ENCODE measurements at places on chromosomes 16 and 17.
A peak's percentile ranks its signal among the peaks of the same experiment; 100 is the strongest.

DNA sequence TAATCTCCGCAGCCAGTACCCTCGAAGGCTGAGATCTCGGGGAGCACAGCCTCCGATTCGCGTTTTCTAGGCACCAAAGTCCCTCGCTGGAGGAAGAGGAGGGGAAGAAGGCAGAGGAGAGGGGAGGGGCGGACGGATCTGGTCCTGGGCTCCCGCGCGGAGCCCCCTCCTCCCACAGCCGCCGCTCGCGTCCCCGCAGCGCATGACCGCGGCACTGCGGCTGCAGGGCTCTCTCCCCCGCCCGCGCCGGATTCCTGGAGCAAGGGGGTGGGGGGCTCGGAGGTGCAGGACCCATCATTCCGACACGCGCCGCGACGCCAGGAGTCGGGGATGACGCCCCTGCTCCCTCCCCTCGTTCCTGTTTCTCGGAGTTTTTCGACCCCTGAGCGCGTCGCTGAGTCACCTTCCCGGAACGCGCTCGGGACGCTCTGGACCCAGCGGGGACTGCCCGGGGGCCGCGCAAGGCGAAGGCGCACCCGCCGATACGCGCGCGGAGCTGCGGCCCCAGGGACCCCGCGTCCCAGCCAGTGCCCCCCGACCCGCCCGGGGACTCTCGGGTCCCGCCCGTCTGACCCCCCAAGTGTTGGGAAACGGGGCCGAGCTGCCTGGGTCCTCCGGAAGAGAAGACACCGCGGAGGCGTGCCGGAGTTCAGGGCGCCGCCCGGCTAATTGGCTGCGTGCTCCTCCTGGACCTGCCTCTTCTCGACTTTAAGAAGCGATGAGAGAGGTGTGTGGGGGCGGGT is 1.4 kb upstream of the SPHK1 start:
- DNase-seq, result no peak

DNA sequence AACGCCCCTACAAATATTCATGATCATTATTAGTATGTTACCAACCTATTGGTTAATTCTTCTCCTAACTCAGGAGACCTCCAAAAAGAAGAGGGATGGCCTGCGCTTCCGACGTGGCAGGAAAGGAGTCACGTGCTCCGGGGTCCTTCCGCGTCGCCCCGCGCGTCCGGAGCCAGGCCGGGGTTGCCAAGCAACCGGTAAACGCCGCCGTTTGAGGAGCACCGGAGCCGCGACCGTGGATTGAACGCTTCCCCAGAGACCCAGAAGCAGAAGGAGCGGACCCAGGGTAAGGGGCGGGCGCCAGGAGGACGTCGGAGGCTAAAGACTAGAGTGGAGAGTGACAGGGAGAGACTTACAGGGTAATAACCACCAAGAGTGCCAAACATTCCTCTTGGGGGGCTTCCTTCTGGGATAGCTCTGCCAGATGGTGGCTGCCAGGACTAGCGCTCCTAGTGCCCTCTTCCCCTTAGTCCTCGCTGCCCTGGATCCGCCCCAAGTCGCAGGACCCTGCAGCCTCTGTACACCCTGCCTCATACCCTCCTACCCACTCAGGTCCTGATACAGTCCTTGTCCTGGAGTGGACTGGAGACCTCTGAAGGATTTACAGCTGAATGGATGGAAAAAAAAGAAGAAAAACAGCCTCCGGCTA is at the start of gene DNAI2:
Gene DNAI2 (plus strand): TSS at position 175 of the 649 bp plus-strand sequence. CDS start 7,584 bp downstream, outside the sequence.
- DNase-seq, result no peak

DNA sequence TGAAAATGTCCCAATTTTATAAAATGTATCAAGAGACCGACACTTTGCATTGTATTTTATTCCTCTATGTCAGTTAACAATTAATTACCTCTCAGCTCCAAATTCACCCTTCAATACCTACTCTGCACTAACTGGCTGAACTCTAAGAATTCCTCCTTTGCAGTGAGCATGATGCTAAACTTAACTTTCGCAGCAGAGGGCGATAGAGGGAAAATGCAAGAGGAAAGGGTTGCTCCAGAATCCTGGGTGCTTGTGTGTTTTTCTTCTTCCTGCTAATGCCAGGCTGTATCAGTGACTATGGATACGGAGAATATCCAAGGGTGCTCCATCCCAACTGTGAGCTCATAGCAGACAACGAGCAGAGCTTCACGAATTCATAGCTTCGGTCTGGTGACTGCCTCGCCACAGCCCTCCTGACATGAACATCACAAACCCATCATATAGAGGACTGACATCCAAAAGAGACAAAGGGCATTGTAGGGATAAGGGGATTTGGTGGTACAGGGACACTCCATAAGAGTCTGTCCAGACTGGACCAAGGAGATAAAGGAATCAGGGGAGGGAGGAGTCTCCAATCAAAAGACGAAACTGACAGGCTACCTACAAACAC is 172.9 kb downstream of the STX8 start:
- DNase-seq, result peak; percentile 12

- DNase-seq, result no peak
Observed at GRCh38 chr17:66610361-66611133, 224.4 kb upstream of the CACNG5 start.

DNA sequence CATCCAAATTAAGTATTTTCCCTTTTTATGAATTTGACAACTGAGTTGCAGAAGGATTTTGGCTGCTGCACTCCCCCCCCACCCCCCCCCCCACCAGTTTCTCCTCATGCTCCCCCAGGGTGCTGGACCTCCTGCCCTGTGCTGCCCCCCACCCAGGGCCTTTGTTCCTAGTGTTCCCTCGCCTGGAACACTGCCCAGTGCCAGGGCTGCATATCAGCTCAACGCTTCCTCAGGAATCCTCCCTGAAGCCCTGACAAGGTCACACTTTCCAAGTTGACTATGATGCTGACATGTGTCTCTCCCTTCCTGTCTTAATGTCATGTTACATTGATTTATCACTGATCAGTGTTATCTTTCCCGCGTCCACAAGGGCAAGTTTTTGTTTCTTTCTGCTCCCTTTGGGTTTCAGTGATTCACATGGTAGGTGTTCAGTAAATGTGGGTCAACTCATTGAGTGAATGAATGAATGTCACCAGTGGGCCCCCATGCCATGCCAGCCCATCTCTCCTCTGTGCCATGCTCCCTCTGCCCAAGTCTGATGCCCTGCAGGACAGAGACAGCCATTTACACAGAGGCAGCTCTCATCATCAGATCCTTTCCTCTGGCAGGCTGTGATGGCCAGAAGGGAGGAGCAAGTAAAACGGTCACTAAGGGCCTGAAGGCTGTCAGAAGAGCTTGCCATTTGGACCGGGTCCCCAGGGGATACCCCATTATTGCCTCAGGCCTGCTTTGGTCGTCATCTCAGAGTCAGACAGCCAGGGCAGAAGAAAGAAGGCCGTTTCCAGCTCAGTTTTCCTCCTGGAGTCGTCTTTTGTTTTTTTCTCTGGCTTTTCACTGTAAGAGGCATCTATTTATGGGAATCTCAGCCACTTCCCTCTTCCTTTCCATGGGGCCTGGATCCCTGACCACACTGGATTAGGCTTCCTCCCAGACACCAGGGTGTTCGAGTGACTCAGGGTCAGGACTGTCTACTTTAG is 386.2 kb downstream of the SNX29 start:
- no peak for DNase-seq

GRCh38 chr16:31477220-31478216 is 5.4 kb upstream of the SLC5A2 start:
- DNase-seq, result no peak

DNA sequence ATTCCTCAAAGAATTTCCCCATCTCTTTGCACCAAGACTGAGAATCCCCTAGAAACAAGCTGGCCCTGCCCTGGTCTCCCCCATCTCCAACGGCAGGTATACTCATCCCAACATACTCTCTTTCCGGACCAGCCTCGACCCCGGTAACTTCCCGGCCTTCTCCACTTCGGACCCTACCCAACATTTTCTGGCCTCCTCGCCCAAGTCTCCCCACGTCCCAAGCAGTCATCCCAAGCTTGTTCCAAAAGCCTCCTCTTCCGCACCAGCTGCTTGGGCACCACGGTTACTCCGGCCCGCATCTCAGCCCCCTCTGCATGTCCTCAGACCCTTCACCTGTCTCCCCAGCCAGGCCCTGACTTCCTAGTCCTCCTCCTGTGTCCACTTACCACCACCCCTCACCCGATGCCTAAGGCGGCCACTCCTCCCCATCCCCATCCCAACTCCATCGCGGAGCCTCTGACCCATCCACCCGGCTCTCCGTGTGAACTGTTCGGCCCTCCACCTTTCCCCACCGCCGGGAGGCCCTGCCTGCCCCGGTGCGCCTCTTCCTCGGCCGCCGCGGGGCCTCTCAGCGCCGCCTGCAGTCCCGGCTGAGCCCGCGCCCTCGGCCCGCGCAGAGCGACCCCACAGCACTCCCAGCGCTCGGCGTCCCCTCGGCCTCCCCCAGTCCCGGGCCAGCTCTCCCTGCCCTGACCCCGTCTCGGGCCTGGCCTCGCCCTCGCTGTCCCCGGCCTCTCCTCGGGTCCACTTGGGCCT is 994 bp downstream of the PITPNA start:
- DNase-seq, result no peak

GRCh38 chr17:52678211-52678610 is 519.7 kb upstream of the CA10 start:
- DNase-seq, result no peak

DNA sequence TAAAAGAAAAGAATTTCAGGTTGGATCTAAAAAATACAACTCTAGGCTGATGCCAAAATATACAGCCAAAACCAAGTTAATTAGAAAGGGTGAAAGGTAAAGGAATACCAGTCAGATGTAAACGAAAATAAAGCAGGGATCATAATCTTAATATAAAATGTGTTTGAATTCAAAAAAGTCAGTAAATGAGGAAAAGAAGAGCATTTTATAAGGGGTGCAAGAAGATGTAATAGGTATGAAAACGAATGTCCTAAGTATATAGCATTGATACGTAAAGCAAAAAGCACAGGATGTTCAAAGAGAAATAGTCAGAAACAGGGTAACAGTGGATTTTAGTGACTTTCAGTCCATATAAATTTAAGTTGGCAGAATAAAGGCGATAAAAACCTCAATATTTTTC is 2.5 kb downstream of the OR3A1 start:
- no peak for DNase-seq

GRCh38 chr16:4976611-4977145 is 18.5 kb downstream of the SEC14L5 start:
- no peak for DNase-seq

All from NCI-H1694 treated with DMSO at 0.1 percent for 48 hours (cell line).